ENCODE measurements at places on chromosomes 7 and 10.

- no peaks in the 10 kb centered on the region for H3K4me1 ChIP-seq
- no peaks in the 10 kb centered on the region for H3K27me3 ChIP-seq
- DNase-seq = no peak
- no peaks in the 10 kb centered on the region for H3K36me3 ChIP-seq
- H3K4me3 ChIP-seq = no peak overlapping the region
These were observed 318.6 kb downstream of the PTPRN2 start for GRCh38 chr7:158268816-158269535.

GRCh38 chr7:73985737-73986141 lies 42.2 kb upstream of the ELN start:
- H3K27me3 ChIP-seq = no peaks in the 10 kb centered on the region
- H3K27ac ChIP-seq = peak overlapping the region; percentile 79
- no peak overlapping the region for H3K4me3 ChIP-seq
- no peaks in the 10 kb centered on the region for H3K36me3 ChIP-seq
- DNase-seq = peak; percentile 75
- H3K4me1 ChIP-seq = no peaks in the 10 kb centered on the region

- H3K4me1 ChIP-seq = peaks cover 10% of the 10 kb centered on the region
- no peaks in the 10 kb centered on the region for H3K36me3 ChIP-seq
- H3K4me3 ChIP-seq = no peak overlapping the region
- H3K27ac ChIP-seq = no peak overlapping the region
- H3K27me3 ChIP-seq = no peaks in the 10 kb centered on the region
These were observed 656.1 kb downstream of the INHBA start for GRCh38 chr7:41046776-41047175.

- DNase-seq = no peak
- no peak overlapping the region for H3K4me3 ChIP-seq
- H3K27ac ChIP-seq = peak overlapping the region; percentile 62
- H3K4me1 ChIP-seq = peaks cover 8% of the 10 kb centered on the region
- H3K36me3 ChIP-seq = peaks cover 11% of the 10 kb centered on the region
These were observed 188.4 kb downstream of the PPP1R17 start for GRCh38 chr7:31875424-31875823.

All from right atrium auricular region (tissue), 2 donors.